Activated CD4-positive, alpha-beta memory T cell treated with anti-CD3 and anti-CD28 coated beads, Interleukin-2, amount 10 ng/mL, durations not matched to agents 7 days and 5 days (primary cell): ENCODE measurements at places on chromosomes 1 and 21. TPM values are rescaled to one million over a fixed set of nuclear protein-coding genes. Genes with fewer than 3 reads are reported as not detected.

DNA sequence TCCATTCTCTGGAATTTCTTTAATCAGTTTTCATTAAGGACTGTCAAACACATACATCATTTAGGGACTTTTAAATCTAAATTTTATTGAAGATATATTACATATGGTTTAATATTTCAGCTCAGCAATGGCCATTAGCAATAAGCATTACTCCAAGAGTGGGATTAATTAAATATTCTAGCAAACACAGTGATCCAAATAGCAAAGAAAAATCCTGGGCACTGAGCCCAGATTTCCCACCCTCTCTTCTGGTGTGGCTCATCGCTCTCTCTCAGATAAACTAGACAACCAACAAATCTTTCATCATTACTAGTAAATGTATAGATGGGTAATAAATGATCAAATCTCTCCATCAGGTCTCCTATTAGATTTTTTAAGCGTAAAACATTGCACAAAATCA is 53.5 kb upstream of the FOXD3 start:
- no peak for DNase-seq

Gene SLAMF9
- total RNA-seq: not detected

Gene U2AF1
- total RNA-seq: 47.4 TPM

Gene COL9A2
- 8.2 TPM for total RNA-seq

DNA sequence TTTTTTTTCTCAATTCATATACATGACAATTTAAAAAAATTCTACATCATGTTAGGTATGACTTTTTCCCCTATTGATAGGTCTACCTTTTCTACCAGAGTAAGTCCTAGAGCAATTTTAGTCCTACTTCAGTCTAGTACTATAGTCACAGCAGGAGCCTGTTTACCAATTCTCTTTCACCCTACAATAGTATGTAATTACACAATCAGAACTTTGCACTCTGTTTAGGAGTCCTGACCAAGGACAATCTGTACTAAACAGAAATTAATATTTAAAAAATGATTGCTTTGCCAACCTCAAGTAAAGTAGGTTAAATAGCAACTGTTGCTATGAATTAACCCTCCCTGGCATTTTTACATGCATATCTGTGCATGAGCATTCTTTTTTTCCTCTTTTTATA is 810 bp upstream of the CYP4A11 start:
- DNase-seq: no peak

Gene BTG2
- total RNA-seq: 116 TPM

DNA sequence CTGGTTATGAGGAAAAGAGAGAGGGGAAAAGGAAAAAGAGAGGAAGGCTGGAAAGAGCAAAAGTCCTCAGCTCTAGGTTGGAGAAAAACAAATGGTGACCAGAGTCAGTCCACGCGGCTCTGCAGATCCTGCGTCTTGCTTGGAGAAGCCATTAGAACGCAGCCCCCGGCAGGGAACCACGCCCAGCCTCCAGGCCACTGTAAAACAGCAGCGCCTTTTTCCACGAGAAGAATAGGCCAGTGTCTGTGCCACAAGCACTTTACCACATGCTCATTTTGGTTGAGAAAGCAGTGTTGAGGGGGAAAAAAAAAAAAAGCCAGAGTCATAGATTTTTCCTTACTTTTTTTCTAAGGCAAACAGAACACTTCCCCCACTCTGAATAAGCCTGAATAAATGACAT is 846.9 kb upstream of the ADAMTS5 start:
- no peak for DNase-seq

- no peak for DNase-seq
These were observed 10.6 kb downstream of the XKR8 start for GRCh38 chr1:27970401-27970800.
